ENCODE measurements at places on chromosomes 2 and 18.

- DNase-seq: no peak
These were observed 174.1 kb downstream of the LRATD1 start for GRCh38 chr2:14806613-14807012.

GRCh38 chr2:149029307-149029965, 9.1 kb upstream of the LYPD6B start:
- DNase-seq: no peak

DNA sequence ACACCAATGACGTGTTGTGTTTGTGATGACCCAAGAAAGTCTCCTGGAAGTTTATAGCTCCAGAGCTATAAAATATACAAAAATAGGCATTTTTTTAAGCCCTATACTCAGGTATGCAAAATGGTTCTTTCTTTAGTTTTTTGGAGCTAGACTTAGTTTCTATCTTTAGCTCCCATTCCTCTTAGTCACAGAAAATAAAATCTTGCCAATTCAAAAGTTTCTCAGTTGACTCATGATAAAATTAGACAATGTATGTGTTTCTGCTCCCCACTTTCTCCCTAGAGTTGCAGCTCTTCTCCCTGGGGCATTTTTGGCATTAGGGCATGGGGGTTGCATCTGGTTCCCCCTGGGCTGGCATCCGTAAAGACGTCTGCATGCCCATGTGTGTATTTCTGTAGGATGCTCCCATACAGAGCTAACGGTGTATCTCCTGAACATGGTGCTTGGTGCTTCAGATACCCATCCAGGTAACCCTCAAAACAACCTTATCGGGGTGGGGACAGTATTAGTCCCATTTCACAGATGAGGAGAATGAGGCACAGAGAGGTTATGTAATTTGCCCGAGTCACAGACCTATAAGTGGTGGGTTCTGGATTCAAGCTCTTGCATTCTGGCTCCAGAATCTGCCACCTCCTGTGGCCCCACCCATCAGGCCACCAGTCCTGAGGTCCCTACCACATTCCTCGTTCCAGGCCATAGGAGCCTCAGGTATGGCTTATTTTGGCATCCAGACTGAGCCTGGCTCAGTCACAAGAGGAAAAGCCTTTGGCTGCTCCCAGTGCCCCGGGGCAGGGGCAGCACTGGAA, 43.1 kb upstream of the ASAP2 start:
- no peak for DNase-seq

DNA sequence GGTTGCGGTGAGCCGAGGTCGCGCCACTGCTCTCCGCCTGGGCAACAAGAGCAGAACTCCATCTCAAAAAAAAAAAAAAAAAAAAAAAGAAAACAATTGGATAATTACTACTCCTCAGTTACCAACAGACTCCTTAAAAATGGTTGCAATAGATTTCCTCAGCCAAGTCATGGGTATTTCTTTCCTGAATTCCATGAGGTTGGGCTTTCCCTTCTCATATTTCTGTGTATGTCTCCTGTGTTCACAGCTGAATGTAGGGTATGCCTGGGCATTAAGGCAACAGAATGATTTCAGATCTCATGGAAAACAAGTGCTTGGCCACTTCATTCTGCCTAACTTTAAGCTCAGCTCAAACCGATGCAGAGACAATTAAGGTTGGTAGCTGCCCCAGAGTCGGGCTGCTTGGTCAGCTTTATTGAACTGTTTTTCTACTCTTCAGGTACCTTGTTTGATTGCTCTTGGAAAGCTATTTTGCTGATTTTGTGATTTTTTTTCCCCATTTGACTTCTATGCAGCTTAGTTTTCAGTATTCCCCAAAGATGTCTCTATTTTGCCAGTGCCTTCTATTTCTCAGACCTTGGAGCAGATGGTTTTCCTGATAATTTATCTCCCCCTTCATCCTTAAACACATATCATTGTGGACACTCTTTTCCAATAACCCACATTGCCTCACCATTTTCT, 24.8 kb downstream of the KIF5C start:
- no peak for DNase-seq

DNA sequence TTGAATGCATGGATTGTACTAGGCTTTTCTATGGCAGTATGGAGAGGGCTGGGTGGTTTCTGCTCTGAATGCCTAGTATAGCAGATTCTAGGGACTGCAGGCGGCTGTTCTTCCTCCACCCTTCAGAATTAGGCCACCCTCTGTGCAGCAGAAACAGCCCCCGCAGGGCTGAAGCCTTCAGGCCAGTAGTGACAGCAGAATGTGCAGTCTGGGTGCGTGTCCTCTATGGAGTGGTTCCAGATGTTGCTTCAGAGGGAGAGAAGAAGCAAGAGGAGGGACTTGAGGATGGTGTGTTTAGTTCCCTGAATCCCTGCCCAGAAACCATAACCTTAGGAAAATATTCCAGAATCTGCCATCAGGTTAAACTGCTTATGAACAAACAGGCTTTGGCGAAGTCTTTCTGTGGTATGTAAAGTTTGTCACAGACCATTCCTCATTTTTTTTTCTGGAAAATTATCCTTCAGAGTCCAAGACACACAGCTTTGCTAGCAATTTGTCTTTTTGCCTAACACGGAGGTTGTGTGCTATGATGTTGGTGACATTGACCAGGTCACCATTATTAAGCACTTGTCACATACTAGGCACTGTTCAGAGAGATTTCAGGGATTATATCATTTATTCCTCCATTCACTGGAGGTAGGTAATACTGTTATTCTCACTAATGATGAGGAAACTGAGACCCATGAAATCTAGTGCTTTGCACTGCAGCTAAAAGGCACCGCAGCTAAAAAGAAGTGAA, 21.1 kb downstream of the CASP10 start:
- no peak for DNase-seq

DNA sequence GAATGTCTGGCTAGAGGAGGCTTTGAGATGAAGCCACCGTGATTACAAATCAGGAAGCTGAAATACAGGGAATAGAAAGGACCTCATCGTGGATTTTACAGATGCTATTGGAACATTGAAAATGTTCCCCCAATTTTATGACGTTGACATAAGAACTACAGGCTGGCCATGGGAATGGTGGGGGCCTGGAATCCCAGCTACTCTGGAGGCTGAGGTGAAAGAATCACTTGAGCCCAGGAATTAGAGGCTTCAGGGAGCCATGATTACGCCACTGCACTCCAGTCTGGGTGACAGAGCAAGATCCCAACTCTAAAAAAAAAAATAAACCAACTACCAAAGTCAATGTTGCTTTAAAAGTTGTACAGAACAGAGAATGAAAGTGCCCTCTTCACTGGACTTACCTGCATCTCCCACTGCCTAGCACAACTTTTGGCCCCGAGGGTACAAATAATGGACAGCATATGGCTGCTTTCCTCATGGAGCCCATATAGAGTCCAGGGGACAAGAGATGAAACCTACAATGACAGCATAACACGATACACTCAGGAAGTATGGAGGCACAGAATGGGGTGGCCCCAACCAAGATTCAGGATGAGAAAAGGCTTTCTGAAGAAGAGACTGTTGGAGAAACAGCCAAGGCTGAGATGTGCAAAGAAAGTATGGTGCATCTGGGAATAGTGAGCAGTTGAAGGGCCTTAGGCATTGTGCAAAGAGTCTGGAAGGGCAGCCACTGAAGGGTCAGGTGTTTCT, 254.8 kb downstream of the MYCN start:
- no peak for DNase-seq

- DNase-seq: no peak
These were observed 1155.6 kb downstream of the LRP1B start for GRCh38 chr2:140975237-140975636.
